ENCODE measurements at places on chromosomes 13 and 19. TPM values are rescaled to one million over a fixed set of nuclear protein-coding genes. Genes with fewer than 3 reads are reported as not detected.
A peak's percentile ranks its signal among the peaks of the same experiment; 100 is the strongest.

DNA sequence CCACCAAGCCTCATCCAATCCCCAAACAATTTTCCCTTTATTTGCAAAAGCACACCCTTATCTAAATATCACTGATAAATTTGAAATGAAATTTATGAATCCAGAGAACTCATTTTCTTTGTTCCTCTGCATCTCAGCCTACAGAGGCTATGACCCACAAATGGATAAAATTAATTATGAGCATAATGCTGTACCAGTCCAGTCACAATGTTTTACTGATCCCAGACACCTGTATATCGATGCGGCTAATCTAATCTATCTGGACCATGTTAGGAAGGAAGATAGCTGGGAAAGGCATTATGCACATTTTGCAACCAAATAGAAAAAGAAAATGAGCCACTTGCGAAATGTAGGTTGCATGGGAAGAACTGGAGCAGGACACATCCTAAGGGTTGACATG lies 150.0 kb downstream of the FGF14 start:
- H3K4me3 ChIP-seq = no peak overlapping the region
- H3K36me3 ChIP-seq = no peaks in the 10 kb centered on the region
- no peaks in the 10 kb centered on the region for H3K4me1 ChIP-seq
- DNase-seq = no peak
- no peak overlapping the region for H3K27ac ChIP-seq
- H3K27me3 ChIP-seq = peaks cover 21% of the 10 kb centered on the region

GRCh38 chr19:3324405-3324856 lies 42.0 kb upstream of the NFIC start:
- H3K4me1 ChIP-seq = peaks cover 3% of the 10 kb centered on the region
- H3K27me3 ChIP-seq = peaks cover 25% of the 10 kb centered on the region
- DNase-seq = no peak
- H3K36me3 ChIP-seq = no peaks in the 10 kb centered on the region
- no peak overlapping the region for H3K27ac ChIP-seq
- H3K4me3 ChIP-seq = no peak overlapping the region

DNA sequence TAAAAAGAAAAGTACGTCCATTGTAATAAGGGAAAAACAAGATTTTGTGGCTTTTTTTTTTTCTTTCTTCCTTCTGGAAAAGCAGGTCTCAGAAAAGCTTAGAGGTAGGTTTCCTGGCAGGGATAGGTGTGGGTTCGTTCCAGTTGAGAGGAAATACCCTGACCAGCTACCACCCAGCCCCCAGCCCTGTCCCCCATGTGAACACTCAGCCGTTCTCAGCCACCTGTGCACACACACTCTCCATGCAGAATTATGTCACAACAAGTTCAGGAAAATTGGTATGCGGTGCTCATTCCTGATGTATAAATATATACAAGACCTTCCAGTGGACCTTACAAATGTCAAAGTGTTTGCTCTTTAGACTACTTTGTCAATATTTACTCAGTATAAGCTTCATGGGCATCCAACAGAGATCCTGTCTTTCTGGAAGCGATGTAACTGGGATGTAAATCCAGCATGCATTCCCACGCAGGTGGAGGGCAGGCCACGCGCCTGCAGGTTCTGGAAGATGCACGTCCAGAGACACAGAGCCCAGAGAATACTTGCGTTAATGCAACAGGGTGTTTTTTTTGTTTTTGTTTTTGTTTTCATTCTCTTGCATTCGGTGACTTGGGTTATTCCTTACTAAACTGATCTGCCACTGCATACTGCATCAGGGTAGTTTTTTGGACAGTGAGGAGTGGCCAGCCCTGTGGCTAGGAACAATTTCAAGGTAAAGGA lies 68.8 kb downstream of the TSHZ3 start:
- no peak overlapping the region for H3K4me3 ChIP-seq
- H3K4me1 ChIP-seq = peaks cover 15% of the 10 kb centered on the region
- H3K36me3 ChIP-seq = peaks cover 17% of the 10 kb centered on the region
- H3K27ac ChIP-seq = no peak overlapping the region
- no peak for DNase-seq

- H3K27me3 ChIP-seq = no peaks in the 10 kb centered on the region
- H3K36me3 ChIP-seq = peaks cover 16% of the 10 kb centered on the region
- H3K27ac ChIP-seq = peak overlapping the region; percentile 74
Measured at GRCh38 chr19:6740589-6741343, 1.3 kb downstream of the TRIP10 start.

UCHL3 gene
- 28.0 TPM for total RNA-seq

KIR2DL3 gene
- total RNA-seq = not detected
